ENCODE measurements at places on chromosomes 7 and 10. TPM values are rescaled to one million over a fixed set of nuclear protein-coding genes. Genes with fewer than 3 reads are reported as not detected.

GRCh38 chr10:32646535-32646934, 200.6 kb downstream of the CCDC7 start:
- no peak for DNase-seq

GRCh38 chr10:133357285-133358161, at the start of gene FUOM:
Gene FUOM (minus strand): TSS chr10:133358019. CDS start chr10:133358007, 12 bp downstream.
- DNase-seq: peak; percentile 76

GRCh38 chr10:103120977-103121735, 71.9 kb downstream of the NT5C2 start:
- DNase-seq: no peak

GRCh38 chr10:30704026-30704600, 74.6 kb upstream of the LYZL2 start:
- DNase-seq: no peak

DNA sequence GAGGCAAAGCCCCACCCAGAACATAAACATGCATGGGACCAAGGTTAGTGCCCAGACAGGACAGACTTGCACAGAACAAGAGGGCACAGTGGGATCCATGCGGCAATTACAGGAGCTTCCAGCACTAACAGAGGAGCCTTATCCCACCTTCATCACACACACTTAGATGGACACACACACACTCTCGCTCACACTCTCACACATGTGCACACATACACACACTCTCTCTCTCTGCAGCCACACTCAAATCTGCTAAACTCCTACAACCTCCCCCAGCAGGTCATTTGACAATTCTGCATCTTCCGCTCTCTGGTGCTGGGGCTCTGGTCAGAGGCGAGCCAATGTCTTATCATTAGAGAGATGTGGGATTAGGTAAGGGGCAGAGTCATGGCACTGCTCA, 120.5 kb downstream of the UBE2H start:
- no peak for DNase-seq

- no peak for DNase-seq
Measured at GRCh38 chr10:8182806-8183205, 128.3 kb downstream of the GATA3 start.

- DNase-seq: no peak
Measured at GRCh38 chr10:79444199-79445119, 965 bp downstream of the ZCCHC24 start.

DNA sequence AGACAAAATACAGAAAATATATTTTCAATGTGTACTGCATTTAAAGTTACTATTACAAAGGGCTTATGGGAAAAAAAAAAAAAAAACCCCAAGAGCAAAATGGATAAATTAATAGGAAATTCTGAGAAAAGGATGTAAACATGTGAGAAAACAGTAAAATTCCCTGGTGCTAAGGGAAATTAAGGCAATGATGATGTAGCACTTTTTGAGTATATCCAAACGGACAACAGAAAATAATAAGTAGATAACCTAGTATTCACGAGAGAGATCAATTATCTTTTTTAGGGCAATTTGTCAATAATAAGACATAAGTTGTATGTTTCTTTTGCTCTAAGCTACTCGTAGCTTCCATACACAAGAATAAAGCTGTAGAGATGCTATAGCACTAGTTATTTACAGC, 80.2 kb downstream of the PARD3 start:
- no peak for DNase-seq

GRCh38 chr7:19491371-19491770, 217.5 kb downstream of the POLR1F start:
- DNase-seq: no peak

DNA sequence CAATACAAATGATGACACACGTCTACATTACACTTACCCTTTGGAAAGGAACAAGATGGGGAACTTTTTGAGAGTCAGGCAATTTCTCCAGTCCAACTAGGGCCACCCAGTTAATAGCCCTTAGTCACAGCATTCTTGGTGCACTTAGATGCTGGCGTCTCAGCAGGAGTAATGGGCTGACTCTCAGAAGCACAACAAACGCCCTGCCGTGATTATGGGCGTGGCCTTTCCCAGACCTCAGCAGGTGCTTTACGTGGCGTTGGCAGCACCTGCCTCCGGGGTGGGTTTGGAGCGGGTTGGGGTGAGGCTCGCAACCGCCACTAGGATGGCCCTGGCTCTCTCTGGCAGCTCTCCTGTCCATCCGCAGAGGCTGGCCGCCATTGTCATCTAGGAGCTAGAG, 147.6 kb upstream of the SHH start:
- DNase-seq: no peak

DNA sequence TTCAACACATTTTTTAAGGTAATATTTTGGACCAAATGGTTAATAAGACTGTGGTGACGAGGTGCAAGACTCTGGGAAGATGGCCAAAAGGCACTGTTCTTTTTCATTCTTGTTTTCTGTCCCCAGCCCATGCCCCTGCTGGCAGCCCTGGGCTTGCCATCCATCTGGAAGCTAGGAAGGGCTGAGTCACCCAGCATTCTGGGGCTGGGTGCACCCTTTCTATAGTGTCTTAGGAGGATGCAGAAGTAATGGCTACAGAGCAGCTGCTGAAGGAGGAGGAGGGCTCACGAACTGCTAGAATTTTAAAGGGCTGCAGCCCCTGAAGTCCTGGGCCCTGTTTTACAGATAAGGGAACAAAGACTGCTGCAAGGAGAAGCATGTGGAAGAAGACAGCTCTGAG, 42.8 kb upstream of the ZNF32 start:
- peak; percentile 13 for DNase-seq

DNA sequence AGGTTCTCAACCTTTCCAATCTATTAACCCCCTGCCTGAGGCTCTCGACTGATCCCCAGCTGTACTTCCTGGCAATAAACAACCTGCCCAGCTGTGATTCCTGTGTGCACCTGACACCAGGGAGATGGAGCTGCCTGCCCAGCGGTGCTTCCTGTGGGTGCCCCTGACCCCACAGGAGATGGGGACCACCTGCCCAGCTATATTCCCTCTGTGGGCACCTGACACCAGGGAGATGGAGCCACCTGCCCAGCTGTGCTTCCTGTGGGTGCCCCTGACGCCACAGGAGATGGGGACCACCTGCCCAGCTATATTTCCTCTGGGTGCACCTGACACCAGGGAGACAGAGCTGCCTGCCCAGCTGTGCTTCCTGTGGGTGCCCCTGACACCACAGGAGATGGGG, 184.0 kb downstream of the DIP2C start:
- DNase-seq: no peak

DNA sequence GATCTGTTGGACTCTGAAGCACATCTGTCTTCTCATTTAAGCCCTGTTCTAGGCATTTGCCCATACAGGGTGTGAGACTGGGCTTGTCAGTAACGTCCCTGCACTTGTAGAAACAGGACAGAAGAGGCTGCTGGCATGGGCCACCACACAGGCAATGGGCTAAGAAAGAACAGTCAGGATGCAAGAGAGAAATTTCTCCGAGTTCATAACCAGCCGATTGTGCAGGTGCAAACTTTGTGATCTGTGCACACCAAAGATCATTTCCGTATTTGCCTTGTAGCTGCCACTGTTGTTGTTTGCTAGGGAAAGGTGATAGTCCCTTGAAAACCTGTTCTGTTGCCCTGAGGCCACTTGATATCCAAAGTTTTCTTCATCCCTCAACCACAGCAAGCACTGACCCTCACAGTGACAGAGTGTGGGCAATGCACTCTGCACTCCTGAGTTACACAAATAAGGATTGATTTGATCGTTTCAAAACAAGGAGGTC, 20.3 kb downstream of the KLF6 start:
- DNase-seq: no peak

DNA sequence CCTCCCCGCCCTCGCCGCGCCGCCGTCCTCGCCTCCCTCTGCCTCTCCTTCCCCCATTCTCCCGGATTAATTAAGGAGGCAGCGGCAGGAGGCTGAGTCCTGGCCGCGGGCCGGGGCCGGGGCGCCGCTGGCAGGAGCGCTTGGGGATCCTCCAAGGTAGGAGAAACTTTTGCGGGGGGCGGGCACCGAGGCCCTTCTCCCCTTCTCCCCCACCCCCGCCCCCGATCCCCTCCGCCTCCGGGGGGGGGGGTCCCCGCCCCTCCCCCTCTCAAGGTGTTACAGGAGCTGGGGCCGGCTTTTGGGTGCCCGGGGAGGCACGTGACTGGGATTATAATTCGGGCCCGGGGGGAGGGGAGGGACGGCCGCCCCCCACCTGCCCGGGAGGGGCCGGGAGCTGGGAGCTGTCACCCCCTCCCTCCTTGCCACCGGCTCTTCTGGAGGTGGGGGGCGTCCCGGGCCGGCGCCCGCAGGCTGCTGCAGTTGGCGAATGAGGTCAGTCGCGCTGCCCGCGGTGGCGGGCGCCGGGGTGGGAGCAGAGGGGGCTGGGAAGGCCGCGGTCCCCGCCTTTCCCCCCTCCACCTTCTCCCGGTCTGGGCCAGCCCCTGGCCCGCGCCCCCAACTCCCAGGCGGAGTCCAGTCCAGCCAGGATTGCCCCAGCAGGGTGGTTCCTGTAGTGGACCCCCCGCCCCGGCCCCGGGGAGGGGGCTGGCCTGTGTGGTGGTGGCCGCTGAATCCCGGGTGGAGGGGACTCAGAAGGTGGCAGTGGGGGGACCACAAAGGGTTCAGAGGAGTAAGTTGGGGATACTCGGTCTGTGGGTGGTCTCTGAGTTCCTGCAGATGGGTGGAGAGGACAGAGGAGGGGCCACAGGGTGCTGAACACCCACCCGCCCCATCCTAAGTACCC, 567 bp downstream of the GTF2IRD1 start:
- DNase-seq: peak; percentile 57

GRCh38 chr10:84540022-84540616, 211.7 kb downstream of the CCSER2 start:
- no peak for DNase-seq

DNA sequence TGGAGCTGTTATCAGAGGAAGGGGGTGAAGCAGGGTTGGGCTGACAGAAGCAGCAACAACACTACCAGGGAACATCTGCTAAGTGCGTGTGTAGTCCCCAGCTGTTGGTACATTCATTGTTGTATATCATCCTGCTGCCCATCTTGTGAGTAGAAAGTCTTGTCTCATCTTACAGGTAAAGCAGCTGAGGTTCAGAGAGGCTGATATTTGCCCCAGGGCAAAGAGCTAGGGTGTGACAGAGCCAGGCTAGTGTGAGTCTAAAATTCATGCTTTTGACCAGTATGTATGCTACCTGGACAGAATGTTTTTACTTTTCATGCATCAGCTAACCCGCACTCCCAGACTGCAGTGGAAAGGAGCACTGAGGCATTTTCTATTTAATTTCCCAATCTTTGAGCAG, 221.6 kb downstream of the STK31 start:
- DNase-seq: no peak

GIGYF1 gene
- total RNA-seq: 28.5 TPM

SEMA4G gene
- total RNA-seq: not detected

NCF1 gene
- total RNA-seq: 48.8 TPM

FEZF1 gene
- total RNA-seq: not detected

MYH16 gene
- not detected for total RNA-seq

CALML3 gene
- not detected for total RNA-seq

ANKRD7 gene
- not detected for total RNA-seq
